Glutamatergic neuron (in vitro differentiated cells): ENCODE measurements at places on chromosomes 3 and 15. TPM values are rescaled to one million over a fixed set of nuclear protein-coding genes. Genes with fewer than 3 reads are reported as not detected.

The NPAP1 gene
- total RNA-seq: 0.07 TPM

DNA sequence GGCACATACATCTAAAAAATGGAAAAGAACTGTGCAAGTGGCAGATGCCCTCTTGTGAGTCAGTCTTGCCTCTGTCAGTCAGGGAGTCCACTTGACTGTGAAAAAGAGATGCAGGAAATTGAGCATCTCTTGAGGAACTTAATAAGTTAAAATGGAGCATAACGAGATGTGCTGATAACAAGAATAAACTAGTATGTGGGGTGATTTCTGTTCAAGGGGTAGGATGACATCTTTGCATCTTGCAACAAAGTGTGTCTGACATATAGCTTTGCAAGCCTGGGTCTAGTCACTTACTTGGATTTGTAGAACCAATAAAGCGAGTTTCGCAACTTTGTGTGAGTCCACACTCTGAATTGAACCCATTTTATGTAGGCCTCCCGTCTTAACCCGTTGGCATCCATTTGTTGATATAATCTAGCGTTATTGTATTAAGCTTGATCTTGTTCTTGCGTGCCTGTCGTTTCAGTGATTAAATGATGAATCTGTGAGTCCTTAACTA is 2.2 kb downstream of the USP3 start:
- peak overlapping the region; percentile 91 for H3K4me3 ChIP-seq
- peaks cover 28% of the 10 kb centered on the region for H3K4me1 ChIP-seq
- no peak for DNase-seq
- H3K27me3 ChIP-seq: peaks cover 20% of the 10 kb centered on the region
- peak overlapping the region; percentile 31 for H3K27ac ChIP-seq

DNA sequence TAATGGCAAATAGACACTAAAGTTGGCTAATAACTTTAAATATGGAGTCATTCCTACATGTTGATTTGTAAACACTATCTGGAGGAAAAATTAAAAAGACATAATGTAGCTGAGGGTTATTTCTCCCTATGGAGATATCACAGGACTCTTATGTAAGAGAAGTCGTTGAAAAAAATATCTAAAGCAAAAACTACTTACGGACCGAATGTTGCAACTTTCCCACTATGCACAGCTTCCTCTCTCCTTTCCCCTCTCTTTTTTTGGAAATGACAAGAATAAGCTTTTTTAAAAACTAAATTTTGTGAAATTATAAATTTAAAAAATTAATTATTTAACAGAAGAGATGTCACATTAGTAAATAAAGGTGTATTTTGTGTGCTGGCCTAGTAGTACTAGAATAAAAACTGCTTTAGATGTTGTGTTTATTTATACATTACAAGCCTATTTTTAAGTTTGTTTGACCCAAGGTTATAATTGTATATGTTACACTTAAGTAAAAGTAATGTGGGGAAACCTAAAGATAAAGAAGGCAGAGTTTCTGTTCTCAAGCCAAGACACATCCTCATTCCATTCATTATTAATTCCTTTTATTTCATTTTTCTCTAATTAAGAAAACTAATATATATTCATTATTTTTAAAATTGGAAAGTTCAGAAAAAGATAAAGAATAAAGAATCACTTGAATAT is 20.7 kb upstream of the PPARG start:
- H3K36me3 ChIP-seq: no peaks in the 10 kb centered on the region
- H3K4me3 ChIP-seq: no peak overlapping the region
- DNase-seq: no peak
- no peaks in the 10 kb centered on the region for H3K4me1 ChIP-seq

The CD86 gene
- total RNA-seq: not detected

DNA sequence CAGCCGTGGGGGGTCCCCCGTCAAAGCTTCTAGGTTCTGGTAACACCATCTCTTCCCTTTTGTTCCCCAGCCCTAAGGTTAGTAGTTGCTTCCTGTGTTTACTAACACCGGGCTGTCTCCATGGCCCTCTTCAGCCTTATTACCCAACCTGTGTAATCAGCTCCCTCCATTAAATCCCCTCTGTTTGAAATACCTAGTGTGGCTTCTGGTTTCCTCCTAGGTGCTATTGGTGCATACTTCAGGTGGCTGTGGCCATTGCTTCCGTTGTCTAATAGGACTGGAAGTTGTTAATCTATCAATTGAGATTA is 35.3 kb downstream of the MOBP start:
- H3K27me3 ChIP-seq: no peaks in the 10 kb centered on the region
- H3K27ac ChIP-seq: no peak overlapping the region
- H3K4me1 ChIP-seq: peaks cover 2% of the 10 kb centered on the region
- H3K4me3 ChIP-seq: no peak overlapping the region

The TMEM266 gene
- total RNA-seq: 1.3 TPM

The RHOA gene
- total RNA-seq: 262 TPM

DNA sequence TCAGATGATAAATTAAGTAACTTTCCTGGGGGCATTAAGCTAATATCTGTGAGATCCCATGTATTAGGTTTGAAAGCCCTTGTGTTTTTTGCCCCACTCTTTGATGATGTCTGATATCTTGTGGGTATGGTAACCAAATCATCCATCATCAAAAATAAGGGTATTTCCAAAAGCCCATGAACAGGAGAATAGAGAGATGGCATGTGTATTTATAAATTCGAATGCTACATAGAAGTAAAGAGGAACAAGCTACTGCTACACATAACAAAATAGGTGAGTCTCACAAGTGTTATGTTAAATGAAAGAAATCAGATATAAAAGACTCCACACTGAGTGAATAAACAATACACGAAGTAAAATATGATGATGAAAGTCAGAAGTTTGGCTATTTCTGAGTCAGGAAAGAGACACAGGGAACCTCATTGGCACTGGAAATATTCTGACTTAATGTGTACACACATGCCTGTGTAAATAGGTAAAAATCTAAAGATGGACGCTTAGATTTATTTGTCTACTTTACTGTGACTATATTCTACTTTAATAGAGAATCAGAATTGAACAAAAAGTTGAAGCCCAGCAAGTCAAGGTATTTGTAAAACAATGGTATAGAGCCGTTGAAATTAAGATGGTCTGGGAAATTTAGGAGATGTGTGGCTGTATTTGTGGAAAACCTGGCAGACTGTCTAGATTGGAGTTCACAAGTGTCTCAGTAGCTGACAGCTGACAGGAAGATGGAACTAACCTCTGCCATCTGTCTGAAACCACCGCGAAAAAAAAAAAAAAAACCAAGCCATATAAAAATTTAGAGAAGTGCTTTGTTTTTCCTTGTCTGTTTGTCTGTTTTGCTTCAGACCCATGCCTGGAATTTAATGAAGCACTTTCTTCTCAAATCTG is 111.0 kb upstream of the TGFBR2 start:
- no peaks in the 10 kb centered on the region for H3K36me3 ChIP-seq
- H3K27me3 ChIP-seq: peaks cover 3% of the 10 kb centered on the region
- DNase-seq: no peak
- peak overlapping the region; percentile 87 for H3K27ac ChIP-seq
- H3K4me3 ChIP-seq: peak overlapping the region; percentile 23

GRCh38 chr3:151091685-151092345 is 6.4 kb downstream of the MED12L start:
- H3K4me1 ChIP-seq: peaks cover 2% of the 10 kb centered on the region
- no peak overlapping the region for H3K27ac ChIP-seq
- H3K27me3 ChIP-seq: peaks cover 6% of the 10 kb centered on the region
- peaks cover 9% of the 10 kb centered on the region for H3K36me3 ChIP-seq

GRCh38 chr15:25450163-25450562 is 11.3 kb upstream of the UBE3A start:
- no peak overlapping the region for H3K27ac ChIP-seq
- no peaks in the 10 kb centered on the region for H3K36me3 ChIP-seq
- no peaks in the 10 kb centered on the region for H3K4me1 ChIP-seq
- no peaks in the 10 kb centered on the region for H3K27me3 ChIP-seq
- no peak for DNase-seq

The JMJD7 gene
- total RNA-seq: 26.6 TPM

The ATP13A5 gene
- not detected for total RNA-seq
